ENCODE measurements at places on chromosomes 3 and 15.

GRCh38 chr15:60010858-60011257 lies 6.7 kb downstream of the FOXB1 start:
- DNase-seq: no peak

DNA sequence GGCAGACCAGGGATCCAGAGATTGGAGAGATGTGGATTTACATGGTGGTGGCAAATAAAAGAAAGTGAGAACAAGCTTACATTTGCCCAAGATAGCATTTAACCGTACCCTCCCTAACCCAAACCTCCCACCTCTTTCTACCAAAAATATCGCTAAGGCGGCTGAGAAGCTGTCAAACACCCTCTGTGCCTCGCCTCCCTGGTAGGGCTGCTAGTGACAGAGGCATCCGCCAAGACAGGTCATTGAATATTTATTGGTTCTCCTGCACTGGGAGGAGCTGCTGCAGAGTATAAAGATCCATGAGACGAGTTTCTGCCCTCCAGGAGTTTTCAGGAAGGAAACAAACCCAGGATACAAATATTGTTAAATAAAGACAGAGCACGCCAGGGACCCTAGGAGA lies 107.3 kb upstream of the TMC3 start:
- no peak for DNase-seq

DNA sequence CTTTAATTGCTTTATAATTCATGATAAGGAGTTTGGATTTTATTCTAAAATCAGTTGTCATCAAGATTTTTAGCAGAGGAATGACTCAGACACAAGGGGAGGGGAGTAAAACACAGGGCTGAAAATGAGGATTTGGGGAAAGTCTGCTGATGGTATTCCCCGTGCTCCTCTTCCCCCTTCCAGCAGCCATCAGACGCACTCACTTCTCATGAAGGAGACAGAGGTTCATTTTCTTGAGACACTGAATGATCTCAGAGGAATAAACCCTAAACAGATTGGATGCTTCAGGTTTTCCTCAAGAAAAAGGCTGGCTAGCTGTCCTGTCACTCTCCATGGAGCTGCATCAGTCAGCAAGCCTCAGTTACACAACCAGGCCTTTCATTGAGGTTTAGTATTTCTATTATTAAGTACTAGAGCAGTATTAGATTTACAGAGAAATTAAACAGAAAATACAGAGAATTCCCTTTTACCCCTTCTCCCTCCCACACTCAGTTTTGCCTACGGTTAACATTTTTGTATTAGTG lies 166.4 kb downstream of the C3orf70 start:
- DNase-seq: no peak

GRCh38 chr3:99118381-99118780 lies 216.9 kb upstream of the DCBLD2 start:
- DNase-seq: no peak

DNA sequence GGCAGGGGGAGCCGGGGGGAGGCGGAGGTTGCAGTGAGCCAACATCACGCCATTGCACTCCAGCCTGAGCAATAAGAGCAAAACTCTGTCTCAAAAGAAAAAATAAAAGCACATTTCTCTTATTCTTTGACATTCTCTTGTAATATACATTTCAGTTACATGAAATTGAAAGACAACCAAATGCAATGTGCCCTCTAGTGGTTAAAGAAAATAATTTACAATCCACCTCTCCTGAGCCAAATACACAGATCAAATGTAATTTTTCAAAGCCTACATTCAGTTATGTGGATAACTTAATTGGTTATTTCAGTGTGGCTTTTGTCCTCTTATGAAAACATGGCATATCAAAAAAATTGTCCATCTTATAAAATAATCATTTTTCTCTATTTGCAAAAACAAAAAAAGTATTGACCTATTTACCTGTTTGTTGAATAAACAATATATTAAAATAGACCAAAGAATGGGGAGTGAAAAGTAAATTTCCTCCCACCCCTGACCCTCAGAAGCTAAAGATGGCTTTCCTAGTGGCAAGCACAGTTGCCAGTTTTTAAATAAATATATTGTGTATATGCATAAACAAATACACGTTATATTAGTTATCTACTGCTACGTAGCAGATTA lies 14.2 kb upstream of the U2SURP start:
- peak; percentile 67 for DNase-seq

Data from RKO (cell line).